Activated T-helper 1 cell treated with anti-CD3 and anti-CD28 coated beads, Interleukin-12 subunit alpha, Interleukin-12 subunit beta, Interleukin-2, Interleukin-4 antibody, amounts not matched to agents 30 ng/mL and 10 ng/mL and 1 ng/mL, durations not matched to agents 14 hours and 24 hours and 36 hours (primary cell): ENCODE measurements at places on chromosomes 13 and 19. TPM values are rescaled to one million over a fixed set of nuclear protein-coding genes. Genes with fewer than 3 reads are reported as not detected.

The ZNF649 gene
- total RNA-seq: 10.5 and 12.3 TPM in 2 replicates

DNA sequence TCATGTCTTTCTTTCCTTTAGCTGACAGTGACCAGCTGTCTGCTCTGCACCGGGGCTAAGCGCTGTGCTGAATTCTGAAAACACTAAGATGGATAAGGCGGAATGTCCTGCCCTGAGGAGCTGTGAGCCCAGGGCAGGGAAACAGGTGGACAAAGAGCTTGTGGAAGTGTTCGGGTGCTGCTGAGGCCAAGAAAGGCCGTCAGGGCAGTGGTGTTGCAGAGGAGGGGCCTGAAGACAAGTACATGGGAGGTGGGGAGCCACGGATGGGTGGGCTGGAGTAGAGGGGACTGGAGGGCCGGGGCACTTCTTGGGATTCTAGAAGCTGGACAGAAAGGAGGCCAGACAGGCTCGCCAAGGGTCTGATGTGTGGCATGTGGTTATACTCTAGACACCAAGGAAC, 66.2 kb upstream of the GPR183 start:
- DNase-seq: no peak

DNA sequence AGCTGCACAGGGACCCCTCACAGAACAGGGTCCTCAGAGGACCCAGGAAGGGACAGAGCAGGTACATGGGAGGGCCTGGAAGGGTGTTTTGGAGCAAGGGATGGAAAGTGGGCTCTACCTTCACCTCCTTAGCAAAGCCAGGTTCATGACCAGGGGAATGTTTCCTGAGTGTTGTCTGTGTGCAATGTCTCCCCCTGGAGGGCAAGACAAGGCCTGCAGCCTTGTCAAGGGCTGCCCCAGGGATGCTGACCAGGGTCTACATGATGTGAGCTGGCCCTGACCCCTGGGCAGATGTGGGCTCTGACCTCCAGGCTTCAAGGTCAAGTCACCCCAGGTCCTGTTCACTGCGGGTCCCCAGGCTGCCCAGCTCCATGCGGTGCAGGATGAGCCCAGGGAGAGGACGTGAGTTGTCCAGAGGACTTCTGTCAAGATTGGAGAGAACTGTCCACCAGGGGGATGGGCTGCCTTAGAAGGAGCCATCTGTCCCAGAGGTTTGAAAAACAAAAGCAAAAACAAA, 1.0 kb upstream of the CEACAM1 start:
- DNase-seq: peak; percentile 58

DNA sequence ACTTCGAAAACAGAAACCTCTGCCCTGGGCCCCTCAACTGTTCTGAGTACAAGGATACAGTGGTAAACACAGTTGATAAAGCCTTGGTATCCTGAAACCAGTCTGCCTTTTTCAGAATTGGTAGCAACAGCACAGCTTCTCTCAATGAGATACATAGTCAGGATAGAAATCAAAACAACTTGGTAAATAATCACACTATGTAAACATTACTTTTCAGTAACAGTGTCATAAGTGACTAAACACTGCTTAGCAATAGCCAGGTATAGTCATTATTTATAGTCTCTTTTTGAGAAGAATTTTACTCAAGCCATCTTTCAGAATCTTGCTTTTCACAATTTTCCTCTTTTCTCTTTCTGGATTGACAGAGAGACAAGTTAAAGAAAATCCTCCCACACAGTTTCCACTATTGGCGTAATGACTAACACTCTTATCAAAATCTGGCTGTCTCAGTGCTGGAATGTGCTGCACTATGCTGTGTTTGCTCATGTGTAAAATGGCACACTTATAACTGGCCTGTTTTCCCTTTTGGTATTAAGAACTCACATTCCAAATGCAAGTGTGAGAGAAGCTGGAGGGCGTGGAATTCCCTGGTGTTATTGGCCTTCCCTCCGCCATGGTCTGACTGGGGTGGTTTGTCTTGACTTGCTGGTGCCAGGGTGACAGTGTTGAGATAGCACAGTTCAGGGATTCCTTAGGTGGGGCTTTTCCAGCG, 368.8 kb downstream of the TDRD3 start:
- no peak for DNase-seq
